ENCODE measurements at places on chromosomes 11 and 22.

DNA sequence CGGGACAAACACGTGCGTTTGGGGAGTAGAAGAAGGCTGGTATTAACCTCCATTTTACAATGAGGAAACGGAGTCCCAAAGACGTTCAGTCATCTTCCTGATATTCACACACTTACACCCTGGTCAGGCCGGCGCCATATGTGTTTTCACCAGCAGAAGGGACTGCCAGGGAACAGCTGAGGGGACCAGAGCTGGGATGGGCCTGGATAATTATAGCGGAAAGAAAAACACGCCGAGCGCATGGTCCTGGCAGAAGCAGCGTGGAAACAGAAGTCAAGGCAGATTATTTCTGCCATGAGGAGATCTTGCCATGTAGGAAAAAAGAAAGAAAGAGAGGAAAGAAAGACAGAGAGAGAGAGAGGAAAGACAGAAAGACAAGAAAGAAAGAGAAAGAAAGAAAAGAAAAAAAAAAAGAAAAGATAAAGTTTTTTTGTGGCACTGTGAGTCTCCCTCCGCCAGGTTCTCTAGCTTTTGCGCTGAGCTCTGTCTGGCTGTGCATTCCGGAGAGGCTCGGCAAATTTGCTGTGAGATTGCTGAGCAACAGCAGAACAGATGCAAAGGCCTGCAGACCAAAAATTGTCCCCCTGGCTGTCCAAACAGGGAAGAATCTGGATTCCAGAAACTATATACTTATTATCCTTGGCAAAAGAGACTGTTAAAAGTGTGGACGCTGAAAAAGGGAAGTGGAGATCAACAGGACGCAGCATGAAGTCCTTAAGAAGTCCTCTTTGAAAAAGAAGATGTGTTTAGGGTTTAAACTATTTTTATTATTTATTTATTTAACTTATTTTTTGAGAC, 1.3 kb upstream of the UCP2 start:
- DNase-seq = no peak

GRCh38 chr11:63985812-63986155, 454 bp upstream of the OTUB1 start:
- DNase-seq = peak; percentile 42

- no peak for DNase-seq
These were observed 24.0 kb upstream of the SMIM38 start for GRCh38 chr11:69131644-69132300.

DNA sequence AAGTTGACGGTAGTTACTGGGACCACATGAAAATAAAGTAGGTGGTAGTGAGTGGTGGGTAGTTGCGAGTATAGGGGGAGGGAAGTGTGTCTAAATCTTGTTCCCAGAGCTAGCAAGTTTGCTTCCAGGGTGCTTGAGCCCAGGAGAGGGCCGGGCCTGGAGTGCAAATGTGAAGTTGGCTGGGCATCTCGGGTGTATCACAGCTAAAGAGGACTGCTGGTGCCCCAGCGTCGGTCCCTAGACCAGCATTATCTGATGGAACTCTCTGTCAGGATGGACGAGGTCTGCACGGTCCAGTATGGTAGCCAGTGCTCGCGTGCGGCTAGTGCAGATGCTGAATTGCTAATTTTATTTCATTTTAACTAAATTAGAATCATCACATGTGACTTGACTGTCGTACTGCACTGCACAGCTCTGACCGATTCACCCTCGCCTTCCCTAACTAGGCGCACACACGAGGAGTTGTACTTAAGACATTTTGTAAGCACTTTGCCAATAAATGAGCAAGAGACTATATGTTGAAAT, 75.4 kb downstream of the ARHGAP8 start:
- no peak for DNase-seq

DNA sequence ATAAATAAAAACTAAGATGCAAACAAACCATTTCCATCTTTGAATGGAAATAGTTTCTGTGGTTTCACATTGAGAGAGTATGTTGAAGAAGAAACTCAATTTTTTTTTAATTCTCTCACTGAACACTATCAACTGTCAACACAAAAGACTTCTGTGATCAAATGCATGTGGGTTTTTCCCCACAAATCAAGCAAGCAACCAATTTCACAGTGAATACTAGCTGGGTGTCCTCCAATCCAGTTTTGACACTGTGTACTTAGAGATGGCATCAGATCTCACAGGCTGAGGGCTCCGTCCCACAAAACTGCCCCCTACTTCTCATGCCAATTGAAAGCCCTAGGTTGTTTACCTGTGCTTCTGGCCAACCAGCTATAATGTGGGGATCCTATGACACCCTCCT, 34.5 kb downstream of the CTSC start:
- DNase-seq = no peak

DNA sequence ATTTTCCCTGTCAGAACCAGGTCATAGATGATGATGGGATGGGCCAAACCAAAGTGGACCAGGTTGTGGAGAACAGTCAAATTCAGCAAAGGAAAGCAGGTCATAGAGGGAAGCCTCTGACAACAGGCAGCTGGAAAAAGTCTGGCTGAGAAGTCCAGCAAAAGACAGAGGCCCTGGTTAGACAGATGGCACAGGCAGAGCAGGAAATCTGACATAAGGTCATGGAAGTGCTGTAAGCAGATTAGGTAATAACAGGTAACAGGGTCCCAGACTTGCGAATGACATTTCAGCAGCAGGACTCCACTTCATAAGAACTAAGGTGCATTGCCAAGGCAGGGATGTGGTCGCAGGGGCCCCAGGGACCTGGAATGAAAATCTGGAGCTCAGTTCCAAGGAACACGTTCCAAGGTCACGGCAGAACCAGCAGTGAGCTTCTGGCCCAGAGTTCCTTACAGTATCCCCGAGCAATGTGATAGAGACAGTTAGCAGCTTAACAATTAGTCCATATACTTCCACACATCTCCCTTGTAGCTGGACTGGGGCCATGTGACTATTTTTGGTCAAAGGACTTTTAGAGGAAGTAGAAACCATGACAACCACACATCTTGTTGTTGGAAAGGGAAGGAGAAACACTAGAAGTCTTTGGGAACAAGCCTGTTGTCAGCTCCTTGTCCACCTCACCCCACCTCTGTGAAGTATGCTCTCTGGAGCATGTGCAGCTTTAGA, 75.4 kb downstream of the ME3 start:
- no peak for DNase-seq

DNA sequence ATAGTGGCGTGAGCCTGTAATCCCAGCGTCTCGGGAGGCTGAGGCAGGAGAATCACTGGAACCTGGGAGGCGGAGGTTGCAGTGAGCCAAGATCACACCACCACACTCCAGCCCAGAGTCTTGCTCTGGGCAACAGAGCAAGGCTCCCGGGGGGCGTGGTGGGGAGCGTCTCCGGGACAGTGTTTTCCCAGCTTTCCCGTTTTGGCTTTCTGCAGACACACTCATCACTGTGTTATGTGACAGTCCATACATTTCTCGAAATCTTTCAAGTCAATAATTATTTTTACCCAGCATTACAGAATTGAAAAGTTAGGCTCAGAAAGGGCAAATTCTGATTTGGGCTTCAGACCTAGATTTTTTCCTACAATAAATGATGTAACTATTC, 31.7 kb downstream of the NEAT1 start:
- DNase-seq = no peak

GRCh38 chr11:36317992-36318391, 21.9 kb downstream of the PRR5L start:
- DNase-seq = no peak

- no peak for DNase-seq
These were observed 170.6 kb downstream of the DYNC2H1 start for GRCh38 chr11:103279821-103280220.

- no peak for DNase-seq
These were observed 47.5 kb upstream of the CDON start for GRCh38 chr11:126109941-126110731.

DNA sequence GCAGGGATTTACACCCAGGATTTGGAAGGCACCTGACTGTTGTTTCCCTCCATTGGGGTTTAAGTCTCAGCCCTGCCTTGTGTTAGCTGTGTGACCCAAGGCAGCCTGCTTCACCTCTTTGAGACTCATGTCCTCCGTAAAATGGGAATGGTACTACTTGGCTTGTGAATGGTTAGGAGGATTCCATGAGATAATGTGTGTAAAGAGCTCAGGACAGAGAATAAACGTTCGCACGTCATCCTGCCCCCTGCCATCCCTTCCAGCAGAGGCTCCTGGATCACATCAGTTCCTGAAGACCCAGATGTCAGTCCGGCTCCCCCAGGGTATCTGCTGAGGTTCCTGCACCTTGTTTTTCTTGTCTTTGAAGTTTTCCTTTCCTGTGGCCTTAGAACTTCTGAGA, 16.8 kb upstream of the ACCSL start:
- no peak for DNase-seq

- no peak for DNase-seq
These were observed 55.5 kb upstream of the SLC5A12 start for GRCh38 chr11:26777372-26777808.

DNA sequence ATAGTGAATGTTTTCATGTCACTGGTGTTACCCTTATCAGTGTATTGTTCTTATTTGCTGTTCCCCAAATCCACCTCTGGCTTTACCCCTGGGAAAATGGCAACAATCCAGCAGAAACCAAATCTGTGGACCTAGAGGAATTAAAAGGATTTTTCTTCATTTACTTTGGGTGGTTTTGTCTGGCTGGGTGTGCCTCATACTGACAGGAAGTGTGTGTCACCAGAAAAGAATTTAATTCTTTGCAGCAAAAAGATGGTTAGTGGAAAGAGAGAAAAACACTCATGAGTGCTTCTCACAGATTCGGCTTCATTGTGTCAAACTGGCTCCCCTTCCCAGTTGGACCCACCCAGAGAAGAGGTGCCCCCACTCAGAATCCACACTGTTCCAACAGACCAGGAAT, 38.9 kb downstream of the FZD4 start:
- DNase-seq = no peak

- no peak for DNase-seq
These were observed 69.0 kb upstream of the SHISAL1 start for GRCh38 chr22:44381761-44382115.

- DNase-seq = no peak
These were observed 705 bp downstream of the UNC93B1 start for GRCh38 chr11:68002938-68003845.

DNA sequence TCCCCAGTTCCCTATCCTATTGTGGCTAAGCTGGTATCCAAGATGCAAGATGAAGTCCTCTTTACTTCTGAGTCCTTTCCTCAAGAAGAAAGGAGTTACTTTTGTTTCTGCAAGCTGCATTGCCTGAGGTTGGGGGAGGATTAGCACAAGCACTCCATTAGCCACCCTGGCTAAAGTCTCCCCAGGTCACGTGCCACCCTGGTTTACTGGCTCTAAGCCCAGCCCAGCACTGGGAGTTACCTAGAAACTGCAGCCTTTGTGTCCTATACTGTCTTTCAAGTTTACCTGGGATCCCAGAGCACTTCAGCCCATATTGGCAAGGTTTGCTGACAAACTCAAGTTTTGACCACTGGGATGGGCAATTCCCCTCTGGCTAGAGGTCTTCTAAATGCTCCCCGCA, 78.4 kb upstream of the DBX1 start:
- DNase-seq = no peak

DNA sequence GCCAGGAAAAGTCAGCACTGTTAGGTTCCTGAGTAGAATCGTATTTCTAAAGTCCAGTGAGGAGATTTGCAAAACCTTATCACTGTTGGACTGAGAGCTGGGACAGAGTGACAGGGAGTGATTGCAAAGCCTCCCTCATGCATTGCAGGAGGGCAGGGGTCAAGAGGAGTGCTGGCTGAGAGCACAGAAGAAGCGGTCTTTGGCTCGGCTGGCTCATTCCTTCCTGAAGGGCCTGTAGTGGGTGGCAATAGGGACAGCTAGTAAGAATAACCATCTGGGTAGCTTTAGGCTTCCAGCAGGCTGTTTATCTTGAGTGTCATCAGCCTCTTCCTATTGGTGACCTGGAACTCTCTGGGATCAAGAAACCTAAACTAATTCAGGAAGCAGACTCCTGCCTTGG, 53.4 kb downstream of the CD44 start:
- DNase-seq = no peak

DNA sequence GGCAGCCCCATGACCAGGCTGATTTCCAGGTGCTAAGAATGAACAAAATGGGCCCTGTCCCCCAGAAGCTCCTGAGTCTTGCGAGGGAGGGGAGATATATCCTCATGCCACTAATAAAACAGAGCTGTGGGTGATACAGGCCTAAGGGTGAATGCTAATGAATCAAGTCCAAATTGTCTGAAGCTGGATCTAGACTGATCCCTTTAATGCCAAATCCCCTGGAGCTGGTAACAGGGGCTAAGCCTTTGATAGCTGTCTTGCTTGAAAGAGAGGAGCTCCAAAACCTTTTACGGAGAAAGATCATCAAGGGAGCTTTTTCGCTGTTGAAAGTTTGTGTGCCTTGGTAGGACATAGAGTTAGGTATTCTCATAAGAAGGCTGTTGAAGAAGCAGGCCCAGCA, 79.7 kb downstream of the PPFIBP2 start:
- no peak for DNase-seq

DNA sequence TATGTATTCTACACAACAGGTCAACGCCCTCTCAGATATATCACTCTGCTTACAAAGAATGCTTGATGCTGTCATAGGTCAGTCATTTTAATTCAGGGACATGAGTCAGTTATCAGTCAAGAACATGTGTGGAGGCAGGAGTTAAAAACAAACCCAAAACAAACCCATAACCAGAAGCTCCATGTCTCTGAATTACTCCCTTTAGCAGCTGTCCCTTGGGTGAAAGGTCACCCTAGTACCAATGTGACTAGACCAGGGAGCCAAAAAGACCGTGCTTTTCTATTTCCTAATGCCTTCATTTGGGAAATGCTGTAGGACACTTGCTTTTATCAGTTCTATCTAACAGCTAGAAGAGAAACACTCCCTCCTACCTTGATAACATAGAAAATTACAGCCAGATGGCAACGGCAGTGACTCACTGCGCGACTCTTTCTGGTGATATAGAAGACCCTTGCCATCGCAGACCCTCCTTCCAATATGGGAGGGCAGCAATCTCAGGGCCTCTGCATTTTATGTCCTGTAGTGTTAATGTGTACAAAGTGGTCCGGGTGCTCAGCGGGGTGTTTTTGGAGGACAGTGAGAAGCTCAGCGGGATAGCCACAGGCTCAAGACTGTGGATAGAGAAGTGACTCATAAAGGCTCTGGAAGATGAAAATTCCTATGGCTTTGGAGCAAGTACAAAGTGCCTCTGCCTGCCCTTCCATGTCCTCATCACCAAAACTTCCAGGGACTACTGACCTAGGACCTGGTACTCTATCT, 24.8 kb downstream of the APOL5 start:
- no peak for DNase-seq

DNA sequence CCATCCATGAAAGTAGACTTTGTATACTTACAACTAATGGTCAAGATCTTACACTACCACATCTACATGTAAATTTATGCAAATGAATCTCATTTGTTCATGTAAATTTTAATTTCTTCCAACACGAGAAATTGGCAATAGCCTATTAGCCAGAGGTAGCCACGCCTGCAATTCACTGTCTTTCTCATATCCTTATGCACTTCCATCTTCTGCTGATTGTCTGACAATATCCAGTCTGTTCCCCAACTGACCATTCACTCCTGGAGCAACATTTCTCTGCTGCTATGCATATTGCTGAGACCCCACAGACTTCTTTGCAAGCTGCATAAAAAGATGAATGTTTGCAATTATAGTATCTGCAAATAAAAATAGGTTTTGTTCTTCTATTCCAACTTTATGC, 2.5 kb downstream of the NNMT start:
- no peak for DNase-seq
